ENCODE measurements at places on chromosomes 7 and 10.

DNA sequence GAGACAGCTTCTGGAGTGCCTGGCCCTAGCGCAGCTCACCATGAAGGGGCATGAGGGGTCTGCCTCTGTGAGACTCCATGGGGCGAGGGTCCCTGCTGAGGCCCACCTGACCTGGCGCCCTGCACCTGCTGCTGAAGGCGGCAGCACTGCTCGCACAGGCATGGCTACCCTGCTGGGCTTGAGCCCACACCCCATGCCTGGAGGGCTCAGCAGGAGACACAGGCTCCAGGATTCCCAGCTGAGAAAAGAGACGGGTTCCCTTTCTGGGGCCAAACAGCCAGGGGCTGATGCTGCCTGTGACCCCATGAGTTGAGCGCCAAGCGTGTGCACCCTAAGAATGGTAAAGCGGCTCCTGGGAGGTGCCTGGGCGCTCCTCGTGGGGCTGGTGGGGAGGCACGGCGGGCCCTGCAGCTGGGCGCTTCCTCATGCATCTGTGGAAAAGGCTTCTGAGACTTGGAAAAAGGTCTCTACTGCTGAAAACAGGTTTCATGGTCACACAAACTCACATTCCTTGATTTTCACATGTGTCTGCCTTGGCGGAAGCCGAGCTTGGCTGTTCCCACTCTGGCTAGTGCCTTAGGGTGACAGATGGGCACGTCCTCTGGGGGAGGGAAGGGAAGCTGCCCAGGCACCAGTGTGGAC lies 233.4 kb downstream of the ZMYND11 start:
- no peak for DNase-seq

GRCh38 chr10:11098666-11099065 lies 81.0 kb downstream of the CELF2 start:
- no peak for DNase-seq

DNA sequence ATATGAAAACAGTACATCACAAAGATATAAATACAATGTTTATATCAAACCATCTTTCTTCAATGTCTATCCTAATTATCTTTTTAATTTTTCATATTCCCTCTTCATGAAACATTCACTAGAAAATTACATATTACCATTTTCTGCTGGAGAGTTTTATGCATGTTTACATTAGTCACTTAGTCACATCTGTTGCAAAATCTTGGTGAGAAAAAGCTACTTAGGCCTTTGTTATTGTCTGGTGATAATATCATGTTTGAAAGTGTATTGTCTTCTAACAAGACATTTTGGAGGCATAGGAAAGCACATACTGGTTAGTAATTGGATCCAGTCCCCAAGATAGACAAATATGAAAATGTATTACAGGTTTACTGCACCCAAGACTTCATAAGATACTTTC lies 163.6 kb downstream of the GNAI1 start:
- DNase-seq, result no peak

DNA sequence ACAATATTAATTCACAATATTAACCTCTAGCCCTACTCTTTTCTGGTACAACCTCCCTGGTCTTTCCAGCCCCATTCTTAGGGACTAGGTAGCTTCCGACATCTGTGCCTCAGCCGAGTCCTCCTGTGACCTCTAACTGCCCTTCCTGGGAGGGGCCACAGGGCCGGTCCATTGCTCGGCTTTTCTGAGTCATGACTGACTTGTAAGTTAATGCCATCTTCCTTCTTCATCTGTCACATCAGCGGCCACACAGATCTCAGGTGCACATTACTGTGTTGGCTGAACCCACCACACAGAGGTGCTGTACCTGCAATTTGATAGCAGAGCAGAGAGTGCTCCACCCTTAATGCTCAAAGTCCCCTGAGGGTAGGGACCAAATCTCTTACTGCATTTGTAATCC lies 4.1 kb upstream of the CPA4 start:
- DNase-seq, result no peak

DNA sequence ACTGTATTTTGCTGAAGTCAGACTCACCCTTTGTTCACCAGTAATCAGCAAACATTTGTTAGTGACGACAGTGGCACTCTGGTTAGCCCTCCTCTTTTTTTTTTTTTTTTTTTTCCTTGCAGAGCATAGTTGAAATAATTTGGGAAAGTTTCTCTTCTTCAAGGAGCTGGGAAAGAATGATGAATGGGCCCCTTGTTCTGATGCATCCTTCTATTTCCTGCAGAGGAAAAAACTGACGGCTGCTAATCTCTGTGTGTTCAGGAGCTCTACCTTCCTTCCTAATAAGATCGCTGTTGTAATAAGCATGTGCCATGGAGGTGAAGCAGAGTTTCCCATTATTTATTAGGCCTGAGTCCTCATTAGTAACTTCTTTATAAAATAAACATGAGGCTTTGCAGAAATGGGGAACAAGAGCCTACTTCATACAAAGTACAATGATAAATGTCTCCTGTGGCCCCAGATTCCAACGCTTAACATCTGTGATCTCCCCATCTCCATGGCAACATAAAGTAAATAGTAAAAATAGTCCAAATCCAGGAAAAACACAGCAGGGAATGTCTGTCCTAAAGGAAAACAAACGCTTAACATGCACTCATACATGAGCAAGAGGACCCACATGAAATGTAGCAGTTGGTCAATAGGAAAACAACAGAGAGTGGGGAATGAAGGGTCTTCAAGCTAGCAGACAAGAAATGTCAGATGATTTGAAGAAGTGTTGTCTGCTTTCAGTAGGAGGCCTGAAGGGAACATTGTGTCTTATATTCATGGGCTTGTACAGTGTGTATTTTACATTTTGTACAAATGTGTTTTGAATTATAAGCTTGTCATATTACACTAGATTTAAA lies 59.1 kb upstream of the CALD1 start:
- no peak for DNase-seq

- DNase-seq, result no peak
These were observed 596.6 kb downstream of the SDK1 start for GRCh38 chr7:3897430-3898372.

GRCh38 chr10:96656198-96656577 lies 64.1 kb downstream of the PIK3AP1 start:
- no peak for DNase-seq

- no peak for DNase-seq
These were observed 171.9 kb upstream of the LANCL2 start for GRCh38 chr7:55193245-55193644.
